Stimulated activated naive CD8-positive, alpha-beta T cell treated with anti-CD3 and anti-CD28 coated beads, Interleukin-15, Interleukin-2, amounts not matched to agents 100 U/mL and 50 U/mL, for 24 hours (primary cell): ENCODE measurements at places on chromosomes 7 and 10.

GRCh38 chr7:124918662-124919061, 11.0 kb downstream of the POT1 start:
- no peak for DNase-seq

GRCh38 chr10:82558014-82558607, 683.1 kb downstream of the NRG3 start:
- no peak for DNase-seq

DNA sequence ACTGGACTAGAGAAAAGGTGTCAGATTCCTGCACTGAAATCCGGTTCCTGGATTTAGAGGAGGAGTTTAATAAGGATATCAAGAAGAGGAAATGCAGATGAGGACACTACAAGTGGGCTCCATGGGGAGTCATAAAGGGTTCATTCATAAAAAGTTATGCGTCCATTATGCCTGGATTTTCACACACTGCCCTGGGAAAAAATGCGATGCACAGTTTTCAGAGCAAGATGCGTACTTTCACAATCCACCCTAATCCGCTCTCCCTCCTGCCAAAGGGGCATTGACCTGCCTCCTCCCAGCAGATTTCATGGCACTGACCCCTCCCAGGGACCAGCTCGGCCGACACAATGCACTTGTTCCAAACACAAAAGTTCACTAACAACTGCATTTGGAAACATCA, 42.2 kb upstream of the OPALIN start:
- no peak for DNase-seq

- DNase-seq = no peak
Measured at GRCh38 chr7:129264534-129264933, 39.7 kb downstream of the AHCYL2 start.

DNA sequence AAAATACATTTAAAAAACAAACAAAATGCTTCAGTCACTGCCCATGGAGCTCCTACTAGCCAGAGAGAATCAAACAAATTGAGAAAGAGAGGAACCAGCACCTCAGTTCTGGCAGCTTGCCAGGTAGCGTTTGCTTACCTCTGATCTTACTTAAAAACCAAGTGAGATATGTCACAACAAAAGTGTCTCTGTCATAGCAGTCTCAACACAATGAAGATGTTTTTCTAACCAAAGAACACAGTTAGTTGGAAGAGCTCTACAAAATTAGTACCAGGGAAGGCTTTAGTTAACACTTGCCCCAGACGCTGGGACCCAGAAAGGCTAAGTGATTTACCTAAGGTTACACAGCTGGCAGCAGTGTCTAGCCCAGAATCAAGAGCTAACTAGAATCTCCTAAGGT, 3.4 kb downstream of the DOCK4 start:
- no peak for DNase-seq

- DNase-seq = no peak
Measured at GRCh38 chr10:7937315-7937945, 117.1 kb upstream of the GATA3 start.

GRCh38 chr10:59877191-59877671, 29.1 kb downstream of the CCDC6 start:
- no peak for DNase-seq

DNA sequence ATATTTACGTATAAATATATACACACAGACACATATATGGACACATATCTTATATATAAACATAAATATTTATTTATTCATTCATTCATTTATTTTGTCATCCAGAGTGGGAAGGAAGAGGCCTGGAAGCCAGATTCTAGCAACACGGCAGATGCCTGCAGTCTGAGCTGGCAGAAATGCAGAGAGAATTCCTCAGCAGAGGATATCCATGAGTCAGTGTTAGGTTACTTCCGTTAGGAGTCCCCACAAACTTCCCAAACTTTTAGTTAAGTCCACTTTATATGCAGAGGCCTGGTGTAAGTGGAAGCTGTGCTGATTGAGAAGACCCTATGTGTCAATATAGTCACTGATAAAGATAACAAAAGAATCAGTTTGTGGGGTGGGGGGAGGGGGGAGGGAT, 89.6 kb downstream of the PPP1R17 start:
- DNase-seq = no peak

GRCh38 chr10:78510566-78511323, 477.1 kb downstream of the RPS24 start:
- DNase-seq = no peak

GRCh38 chr7:90957883-90958282, 306.4 kb upstream of the FZD1 start:
- no peak for DNase-seq

DNA sequence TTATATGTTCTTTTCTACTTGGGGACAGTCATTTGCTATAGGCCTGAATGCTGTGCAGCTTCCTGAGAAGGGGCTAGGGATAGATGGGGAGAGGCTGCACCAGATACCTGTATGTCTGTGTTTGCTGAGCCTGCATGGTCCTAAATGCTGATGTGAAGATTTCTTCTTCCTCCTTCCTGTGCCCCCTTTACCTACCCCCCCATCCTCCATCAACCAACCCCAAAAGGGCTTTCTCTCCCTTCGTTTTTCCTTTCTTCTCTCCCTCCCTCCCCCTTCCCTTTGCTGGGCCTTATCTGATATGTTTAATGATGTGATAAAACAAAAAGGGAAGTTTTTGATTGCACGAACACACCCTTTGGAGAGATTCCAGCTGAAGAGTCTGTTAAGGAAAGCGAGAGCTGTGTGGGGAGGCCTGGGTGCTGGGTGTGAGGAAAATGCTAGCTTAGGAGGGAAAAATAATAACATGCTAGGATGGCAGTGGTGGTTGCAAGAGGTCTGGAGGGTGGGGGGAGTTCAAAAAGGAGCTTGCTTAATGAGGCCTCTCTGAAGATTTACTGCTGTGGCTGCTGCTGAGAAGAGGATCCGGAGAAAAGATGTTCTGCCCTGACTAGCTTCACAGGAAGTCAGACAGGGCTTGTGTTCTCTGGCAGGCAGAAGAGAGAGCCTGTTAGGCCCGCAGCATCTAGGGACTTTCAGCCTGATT, 101.8 kb downstream of the SAMD9 start:
- no peak for DNase-seq

DNA sequence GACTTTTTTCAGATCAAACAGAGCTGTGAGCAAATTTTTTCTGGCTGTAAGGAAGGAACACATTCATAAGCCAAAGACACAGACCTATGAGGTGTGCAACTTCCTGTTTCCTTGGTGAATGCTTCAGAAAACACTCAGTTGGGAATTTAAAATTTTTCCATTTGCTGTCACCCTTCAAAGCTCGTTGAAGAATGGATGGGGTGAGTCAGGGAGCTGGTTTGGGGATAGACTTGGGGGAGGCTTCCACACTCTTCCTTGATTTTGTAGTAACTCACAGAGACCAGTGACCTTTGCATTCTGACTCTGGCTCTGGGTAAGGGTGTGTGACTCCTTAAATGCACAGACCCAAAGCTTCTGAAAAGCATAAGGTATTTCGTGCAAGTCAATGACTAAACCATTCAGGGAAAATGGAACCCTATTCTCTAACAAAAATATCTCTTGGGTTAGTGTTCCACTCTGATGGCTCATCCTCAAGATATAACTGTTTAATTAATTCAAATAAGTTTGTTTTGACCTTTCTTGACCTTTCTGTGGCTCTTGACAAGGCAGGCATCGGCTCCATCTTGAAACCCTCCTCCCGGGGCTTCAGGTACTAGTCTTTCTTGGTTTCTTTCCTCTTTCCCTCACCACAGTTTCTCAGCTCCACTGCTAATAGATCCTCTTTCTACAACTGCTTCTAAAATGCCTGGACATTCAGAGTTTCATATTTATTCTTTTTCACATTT, 227.8 kb upstream of the INHBA start:
- DNase-seq = no peak

DNA sequence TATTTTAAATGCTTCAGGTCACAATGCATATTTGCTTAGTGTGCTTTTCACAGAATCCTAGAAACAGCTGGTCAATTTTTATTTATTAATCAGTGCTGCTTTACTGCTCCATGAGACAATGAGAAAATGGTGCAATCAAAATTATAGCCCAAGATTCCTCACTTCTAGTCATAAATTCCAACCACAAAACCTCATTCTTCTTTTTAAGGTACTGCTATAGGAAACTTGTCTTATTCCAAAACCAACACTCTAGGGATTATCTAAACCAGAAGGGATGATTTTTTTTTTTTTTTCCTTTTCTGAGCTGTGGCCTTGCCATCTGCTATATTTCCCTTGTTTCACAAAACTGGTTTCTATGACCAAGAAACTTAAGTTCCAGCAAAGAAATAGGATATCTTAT, 64.0 kb upstream of the SEMA3A start:
- DNase-seq = no peak

DNA sequence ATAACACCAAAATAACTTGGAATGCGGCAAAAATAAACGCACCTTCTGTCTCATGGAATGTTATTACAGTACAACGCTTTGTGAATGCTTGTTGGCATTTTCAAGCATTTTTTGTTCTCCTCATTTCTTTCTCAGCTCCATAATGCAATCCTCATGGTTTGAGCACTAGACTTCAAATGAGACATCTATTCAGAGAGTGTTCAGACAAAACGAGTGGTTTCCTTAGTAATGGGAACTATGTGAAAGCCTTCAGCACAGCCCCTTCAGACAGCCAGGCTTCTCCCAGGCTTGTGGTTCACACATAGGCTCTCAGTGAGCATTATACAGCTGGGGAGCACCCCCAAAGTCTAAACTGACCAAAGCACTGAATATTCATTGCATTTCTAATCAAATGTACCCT, 8.6 kb upstream of the LRRN3 start:
- peak; percentile 50 for DNase-seq

GRCh38 chr10:121332829-121333765, 265.1 kb downstream of the FGFR2 start:
- no peak for DNase-seq

GRCh38 chr7:81410471-81411117, 359.3 kb downstream of the HGF start:
- no peak for DNase-seq

DNA sequence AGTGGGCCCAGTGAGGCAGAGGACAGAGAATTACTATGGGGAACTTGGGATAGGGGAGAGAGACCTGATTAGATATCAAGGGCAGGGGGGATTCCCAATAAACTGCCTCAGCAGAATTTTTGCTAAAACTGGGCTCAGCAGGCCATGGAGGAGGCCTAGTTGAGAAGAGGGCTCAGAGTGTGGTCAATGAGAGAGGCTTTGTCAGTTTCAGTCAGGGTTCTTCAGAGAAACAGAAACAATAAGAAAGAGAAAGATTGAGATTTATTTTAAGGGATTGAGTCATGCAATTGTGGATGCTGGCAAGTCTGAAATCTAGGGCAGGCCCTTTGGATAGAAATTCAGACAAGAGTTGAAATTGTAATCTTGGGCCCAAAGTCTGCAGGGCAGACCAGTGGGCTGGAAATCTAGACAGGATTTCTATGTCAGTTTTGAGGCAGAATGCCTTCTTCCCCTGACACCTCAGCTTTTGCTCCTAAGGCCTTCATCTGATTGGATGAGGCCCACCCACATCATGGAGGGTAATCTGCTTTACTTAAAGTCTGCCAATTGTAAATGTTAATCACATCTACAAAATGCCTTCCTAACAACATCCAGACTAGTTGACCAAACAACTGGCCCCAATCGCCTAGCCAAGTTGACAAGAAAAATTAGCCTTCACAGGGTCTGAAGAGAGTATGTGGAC, 33.5 kb upstream of the CCSER2 start:
- no peak for DNase-seq

GRCh38 chr10:107163881-107164861, at the start of gene SORCS1:
SORCS1 (minus strand) TSS chr10:107164706.
- peak; percentile 2 for DNase-seq

- DNase-seq = no peak
Measured at GRCh38 chr7:38700116-38700515, 68.9 kb upstream of the AMPH start.

GRCh38 chr7:42495256-42495655, 258.2 kb upstream of the GLI3 start:
- DNase-seq = no peak

- DNase-seq = no peak
Measured at GRCh38 chr10:57188846-57189245, 827.8 kb upstream of the ZWINT start.
